ENCODE measurements at places on chromosomes 6 and 20.

DNA sequence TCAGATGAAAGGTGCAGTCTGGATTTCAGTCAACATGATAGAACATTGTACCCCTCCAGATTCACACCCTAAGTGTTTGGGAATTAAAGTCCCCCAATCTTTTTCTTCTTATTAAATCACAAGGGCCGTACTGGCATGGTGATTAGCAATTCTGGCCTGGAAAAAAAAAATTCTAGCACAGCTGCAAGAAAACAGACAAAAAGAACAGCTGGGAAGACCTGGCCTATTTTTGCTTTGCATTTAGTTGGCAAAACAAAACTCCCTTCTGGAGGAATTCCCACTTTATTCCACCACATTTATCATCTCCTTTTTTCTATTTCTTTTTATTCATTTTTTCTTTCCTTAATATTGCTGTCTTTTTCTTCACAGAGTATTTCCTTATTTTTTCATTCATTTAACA is 39.8 kb upstream of the AKAP12 start:
- no peak for DNase-seq

GRCh38 chr20:5864428-5864827 is 85.9 kb downstream of the TRMT6 start:
- no peak for DNase-seq

GRCh38 chr6:37688078-37688850 is 9.4 kb downstream of the MDGA1 start:
- peak; percentile 32 for DNase-seq

DNA sequence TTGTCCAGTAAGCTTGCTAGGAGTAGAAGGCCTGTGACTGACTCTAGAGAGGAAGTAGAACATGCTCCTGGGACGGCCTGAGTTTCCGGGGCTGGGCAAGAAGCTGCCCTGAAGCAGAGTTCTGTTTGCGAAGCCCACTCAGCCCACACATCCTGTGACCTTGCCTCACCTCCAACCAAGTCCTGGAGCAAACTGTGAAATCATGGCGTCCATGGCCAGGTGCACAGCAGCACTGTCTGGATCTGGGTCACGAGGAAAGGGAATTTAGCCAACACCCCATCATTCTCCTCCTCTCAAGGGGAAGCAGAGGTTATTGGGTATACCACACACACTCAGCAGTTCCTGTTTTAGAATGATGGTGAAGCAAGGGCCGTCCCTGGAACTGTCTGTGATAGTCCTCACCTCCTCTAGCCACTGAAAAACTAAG is 87.5 kb downstream of the CRYBG1 start:
- no peak for DNase-seq

DNA sequence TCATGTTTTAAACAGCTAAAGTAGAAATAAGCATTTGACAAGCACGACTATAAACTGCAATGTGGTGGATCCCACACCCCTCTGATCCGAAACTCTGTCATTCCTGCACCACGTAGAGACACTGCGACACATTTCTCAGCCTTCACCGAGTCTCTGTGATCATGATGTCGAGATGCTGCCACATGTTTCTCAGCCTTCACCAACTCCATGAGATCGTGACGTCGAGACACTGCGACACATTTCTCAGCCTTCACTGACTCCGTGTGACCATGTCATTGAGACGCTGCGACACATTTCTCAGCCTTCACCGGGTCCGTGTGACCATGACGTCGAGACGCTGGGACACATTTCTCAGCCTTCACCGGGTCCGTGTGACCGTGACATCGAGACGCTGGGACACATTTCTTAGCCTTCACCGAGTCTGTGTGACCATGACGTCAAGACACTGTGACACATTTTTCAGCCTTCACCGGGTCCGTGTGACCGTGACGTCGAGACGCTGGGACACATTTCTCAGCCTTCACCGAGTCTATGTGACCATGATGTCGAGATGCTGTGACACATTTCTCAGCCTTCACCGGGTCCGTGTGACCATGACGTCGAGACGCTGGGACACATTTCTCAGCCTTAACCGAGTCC is 143.0 kb downstream of the TTLL2 start:
- DNase-seq: no peak

GRCh38 chr6:6218759-6219085 is 101.7 kb downstream of the F13A1 start:
- DNase-seq: no peak

DNA sequence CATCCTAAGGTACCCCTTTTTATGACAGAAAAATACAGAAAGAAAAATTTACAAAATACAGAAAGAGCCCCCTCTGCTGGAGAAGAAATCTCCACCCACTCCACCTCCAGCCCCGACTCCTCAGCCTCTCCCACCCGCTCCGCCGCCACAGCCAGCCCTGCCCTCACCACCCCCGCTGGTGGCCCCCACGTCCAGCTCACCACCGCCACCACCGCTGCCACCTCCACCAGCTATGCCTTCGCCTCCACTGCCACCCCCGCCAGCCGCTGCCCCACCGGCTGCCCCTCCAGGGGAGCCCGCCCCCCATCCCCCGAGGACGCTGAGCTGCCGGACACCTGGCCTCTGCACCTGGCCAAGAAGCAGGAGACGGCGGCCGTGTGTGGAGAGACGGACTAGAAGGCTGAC is 17.7 kb downstream of the WFDC2 start:
- DNase-seq: peak; percentile 10

DNA sequence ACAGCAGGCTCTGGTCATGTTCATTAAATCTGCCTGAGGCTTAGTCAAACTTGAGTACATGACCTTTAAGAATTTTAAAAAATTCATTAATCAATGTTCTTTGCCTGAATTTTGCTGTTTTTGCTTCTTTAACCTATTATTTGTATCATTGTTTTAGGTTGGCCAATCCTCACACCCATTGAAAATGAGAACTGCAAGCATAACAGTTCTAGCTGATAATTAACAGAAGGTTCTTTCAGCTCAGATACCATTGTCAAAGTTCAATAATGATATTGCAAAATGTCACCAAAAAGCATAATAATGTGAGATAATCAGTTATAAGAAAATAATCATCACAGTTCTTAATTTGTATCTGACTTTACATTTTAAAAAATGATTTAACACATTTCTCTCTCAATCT is 583.1 kb downstream of the TFAP2A start:
- no peak for DNase-seq

- DNase-seq: no peak
Observed at GRCh38 chr6:127475135-127475822, 16.1 kb upstream of the KIAA0408 start.

DNA sequence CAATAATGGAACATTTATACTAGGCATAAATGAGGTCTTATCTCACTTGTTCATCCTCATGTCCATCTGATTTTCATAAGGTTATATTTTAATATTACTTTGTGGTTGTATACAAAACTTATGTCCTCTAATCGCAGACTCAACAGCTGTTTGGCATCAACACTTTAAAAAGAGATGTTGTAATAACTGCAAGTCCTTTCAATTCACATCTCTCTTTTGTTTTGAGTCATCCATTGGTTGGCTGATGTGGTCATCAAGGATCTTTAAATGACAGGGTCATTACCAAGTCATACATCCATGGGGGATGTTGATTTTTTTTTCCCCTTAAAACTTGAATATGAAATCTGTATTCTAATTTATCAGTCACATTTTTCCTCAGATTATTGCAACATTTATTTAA is 299.4 kb upstream of the NRSN1 start:
- no peak for DNase-seq

DNA sequence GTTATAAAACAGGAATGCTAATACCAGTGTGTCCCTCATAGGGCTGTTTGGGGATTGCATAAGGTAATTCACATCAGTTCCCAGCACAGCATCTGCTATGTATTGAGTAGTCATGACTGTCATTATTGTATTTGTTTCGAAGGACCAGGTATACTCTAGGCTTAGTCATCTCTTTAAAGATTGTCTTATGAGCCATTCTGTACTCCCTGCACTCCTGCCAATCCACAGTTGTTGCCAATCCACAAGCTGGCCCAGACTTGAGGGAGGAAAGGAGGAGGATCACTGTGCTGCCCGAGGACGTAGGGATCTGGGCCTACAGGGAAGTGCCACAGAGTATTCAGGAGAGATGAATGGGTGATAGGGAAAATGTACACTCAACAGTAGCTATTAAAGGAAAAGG is 113.0 kb upstream of the TIAM2 start:
- no peak for DNase-seq

GRCh38 chr20:62739067-62739466 is 30.4 kb downstream of the NTSR1 start:
- DNase-seq: no peak
